ENCODE measurements at places on chromosomes 3 and 15.

DNA sequence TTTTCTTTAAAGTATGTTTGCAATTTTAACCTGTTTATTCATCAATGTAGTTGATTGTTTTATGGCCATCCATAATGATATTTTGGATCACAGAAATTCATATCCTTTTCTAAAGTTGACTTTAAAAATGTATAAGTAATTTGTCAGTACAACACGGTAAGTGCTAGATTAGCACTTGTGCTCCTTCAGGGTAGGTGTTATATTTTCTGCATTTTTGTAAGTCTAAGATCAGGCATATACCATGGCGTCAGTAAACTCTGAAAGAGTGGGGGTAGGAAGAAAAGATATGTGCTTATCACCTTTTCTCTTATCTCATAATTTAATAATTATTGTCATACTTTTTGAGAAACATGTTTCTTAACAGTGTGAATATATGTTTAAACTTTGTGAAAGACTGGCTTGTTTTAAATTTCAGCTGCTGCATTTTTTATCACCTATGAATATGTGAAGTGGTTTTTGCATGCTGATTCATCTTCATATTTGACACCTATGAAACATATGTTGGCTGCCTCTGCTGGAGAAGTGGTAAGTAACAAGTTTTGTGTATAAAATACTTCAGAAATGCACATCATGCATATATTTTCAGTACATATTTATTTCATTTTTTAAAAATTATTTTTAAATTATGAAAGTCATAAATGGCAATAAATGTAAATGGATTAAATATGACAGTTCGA, 22.1 kb downstream of the SLC25A26 start:
- no peak for DNase-seq

DNA sequence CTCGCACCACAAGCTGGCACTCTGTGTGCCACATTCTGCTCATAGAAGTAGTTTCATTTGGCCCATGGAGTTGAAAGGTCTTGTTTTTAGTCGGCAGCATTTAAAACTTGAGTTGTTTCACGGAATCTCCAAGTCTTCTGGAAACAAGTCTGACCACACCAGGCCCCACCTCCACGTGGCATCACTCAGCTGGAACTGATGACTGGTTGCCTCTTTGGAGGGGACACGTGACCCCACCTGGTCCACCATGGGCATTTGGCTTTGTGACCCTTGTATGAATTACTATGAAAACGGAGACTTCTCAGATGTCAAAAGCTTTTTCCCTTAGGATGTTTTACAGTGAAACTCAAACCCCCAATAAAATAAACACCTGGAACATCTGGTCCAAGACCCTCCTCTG, 74.9 kb downstream of the NTRK3 start:
- DNase-seq = no peak

DNA sequence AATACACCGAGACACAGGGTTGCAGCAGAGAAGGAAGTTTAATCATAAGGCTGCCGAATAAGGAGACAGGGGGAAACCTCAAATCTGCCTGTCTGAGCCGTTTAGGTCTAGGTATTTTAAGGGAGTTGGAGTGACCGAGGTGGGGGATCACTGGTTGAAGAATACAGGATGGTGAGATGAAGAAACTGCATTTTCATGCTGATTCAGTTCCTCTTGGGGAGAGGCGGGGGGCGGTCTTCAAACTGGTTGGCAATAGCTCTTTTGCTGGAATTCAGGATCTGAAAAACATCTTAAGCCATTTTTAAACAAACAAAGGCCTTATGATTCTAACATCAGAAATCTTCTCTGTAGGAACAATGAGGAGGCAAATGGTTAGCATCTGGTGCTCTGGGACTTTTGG, 699.5 kb upstream of the CFAP20DC start:
- no peak for DNase-seq

GRCh38 chr3:513301-513700, 316.7 kb downstream of the CHL1 start:
- DNase-seq = no peak

DNA sequence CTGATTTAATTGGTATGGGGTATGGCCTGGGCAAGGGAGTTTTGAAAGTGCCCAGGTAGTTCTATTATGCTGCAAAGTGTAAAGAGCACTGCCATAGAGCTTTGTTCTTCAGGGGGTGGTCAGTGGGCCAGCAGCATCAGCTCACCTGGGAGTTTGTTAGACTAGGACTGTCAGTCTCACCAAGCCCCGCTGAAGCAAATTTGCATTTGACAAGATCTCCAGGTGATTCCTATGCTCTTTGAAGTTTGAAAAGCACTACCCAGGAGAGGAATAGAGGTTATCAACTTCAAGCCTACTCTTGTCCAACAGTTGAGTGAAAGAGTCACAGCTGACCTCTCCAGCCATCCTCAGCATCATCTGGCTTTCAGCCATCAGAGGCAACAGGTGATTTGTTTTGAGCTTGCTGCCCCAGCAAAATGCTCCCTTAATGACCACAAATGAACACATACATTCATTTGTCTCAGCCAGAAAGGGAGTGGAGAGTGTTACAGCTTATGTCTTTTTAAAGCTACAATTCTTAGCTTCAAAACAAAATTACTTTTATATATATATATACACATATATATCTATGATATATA, 8.0 kb downstream of the ZSCAN2 start:
- DNase-seq = no peak

GRCh38 chr3:127483902-127484591, 106.5 kb downstream of the TPRA1 start:
- DNase-seq = no peak

- DNase-seq = no peak
Measured at GRCh38 chr15:80934761-80935221, 54.8 kb downstream of the MESD start.

DNA sequence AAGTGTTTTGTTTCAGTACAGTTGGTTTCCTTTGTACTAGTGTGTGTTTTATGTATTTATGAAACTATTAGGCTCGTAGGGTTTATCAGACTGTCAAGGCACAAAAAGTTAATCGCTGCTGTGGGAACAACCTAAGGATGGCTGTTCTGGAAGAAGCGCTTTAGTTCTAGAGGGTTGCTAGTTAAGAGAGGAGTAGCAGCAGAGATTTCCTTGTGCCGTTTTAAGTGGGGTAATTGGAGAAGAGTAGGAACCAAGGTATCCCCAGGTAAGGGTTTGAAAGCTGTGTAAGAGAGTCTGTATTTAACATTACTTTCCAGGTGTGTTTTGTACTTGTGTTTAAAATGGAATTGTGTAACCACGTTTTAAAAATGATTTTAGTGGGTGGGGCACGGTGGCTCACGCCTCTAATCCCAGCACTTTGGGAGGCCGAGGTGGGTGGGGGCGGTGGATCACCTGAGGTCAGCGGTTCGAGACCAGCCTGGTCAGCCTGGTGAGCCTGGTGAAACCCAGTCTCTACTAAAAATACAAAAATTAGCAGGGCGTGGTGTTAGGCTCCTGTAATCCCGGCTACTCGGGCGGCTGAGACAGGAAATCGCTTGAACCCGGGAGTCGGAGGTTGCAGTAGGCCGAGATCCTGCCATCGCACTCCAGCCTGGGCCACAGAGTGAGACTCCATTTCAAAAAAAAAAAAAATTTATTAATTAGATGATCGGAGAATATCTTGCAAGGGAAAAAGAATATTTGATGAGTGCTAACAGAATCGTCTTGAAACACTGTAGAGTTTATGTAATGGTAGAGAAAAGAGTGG, 2.6 kb downstream of the MORF4L1 start:
- DNase-seq = no peak

- no peak for DNase-seq
Measured at GRCh38 chr3:82130046-82130445, 368.6 kb upstream of the GBE1 start.

GRCh38 chr3:108552267-108553159, 36.7 kb downstream of the CIP2A start:
- DNase-seq = no peak

GRCh38 chr15:39796601-39797000, 14.0 kb upstream of the FSIP1 start:
- DNase-seq = no peak

DNA sequence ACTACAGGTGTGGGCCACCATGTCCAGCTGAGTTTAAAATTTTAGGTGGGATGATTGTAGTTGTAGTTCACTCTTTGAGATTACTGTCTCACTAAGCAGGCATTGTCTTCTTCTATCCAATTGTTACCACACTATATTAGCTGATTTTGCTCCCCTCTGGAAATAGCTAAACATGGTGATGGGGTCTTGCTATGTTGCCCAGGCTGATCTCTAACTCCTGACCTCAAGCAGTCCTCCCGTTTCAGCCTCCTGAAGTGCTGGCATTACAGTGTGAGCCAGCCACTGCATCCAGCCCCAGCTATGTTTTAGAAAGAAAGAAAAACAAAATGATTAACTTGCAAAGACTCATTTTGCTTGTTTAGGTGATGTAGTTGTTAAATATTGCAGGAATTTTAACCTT, 30.6 kb downstream of the YEATS2 start:
- DNase-seq = no peak

- DNase-seq = no peak
Measured at GRCh38 chr3:194224471-194225417, 88.8 kb downstream of the HES1 start.
